ENCODE measurements at places on chromosomes 6 and 20.

GRCh38 chr6:32439602-32440214, at the start of gene HLA-DRA:
Gene HLA-DRA (plus strand): TSS chr6:32439887. CDS start chr6:32439951, 64 bp downstream.
- no peak for DNase-seq

GRCh38 chr20:41989935-41990635, 371.9 kb upstream of the CHD6 start:
- DNase-seq: no peak

DNA sequence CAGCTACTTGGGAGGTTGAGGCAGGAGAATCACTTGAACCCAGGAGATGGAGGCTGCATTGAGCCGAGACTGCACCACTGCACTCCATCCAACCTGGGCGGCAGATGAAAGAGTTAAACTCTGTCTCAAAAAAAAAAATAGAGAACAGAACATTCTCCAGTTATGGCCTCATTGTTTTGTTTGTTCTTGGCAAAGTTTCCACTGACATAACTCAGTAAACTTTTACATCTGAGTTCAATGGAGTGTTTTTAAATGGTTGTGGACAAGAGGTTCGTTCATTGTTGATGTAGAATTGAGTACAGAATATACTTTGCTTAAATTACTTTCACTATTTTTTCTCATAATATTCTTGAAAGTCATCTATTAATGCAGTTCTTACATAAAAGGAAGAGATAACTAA, 42.2 kb upstream of the IFNGR1 start:
- DNase-seq: no peak

GRCh38 chr6:113292646-113293422, 564.3 kb upstream of the MARCKS start:
- DNase-seq: no peak

DNA sequence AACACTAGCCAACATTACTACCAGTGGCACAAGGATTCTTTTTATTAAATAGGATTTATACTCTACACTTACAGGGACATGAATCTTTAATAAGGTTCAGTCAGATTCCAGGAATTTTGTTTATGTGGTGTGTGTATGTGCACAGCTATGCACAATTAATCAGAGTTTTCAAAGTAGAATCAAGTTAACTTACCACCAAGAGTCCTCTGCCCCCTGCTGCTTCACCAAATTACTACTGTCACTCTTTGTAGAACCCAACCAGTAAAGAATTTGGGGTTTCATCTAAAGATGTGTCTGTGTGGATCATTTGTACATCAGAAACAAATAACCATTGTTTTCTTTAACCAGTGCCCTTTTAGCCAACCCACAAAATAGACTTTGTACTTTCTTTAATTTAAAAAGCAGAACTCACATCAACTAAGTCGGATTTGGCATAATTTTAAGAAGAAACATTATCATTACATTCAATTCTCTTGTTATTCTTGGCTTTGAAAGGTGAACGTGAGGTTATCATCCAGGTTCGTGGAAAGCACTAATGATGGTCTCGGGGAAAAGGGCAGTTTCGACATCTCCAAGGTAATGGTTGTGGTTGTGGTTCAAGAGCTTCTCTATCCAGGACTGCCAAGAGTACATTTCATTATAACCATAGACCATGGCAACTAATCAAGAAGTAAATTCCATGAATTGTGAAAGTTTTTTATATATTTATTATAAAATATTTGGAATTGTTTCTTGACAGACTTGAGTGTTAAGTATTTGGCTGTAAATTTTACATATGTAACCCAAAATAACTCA, 514.3 kb upstream of the ID4 start:
- DNase-seq: no peak

GRCh38 chr6:113855500-113856374, 1.4 kb upstream of the MARCKS start:
- no peak for DNase-seq

DNA sequence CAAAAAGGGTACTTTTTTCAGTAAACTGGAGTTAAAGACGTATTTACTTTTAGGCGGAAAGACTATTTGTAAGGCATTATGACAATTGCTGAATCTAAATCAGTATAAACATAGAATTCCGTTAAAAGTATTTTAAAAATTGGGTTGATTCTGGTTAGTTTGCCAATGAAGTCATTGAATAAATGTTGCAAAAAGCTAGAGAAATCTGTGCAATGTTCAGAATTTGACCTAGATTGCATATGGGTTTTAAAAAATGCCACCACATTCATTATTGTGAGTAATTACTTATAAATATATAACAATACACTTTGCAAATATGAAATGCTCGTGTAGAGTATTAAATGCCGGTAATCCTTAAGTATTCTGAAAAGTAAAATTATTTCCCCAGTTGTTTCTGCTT, 116.5 kb upstream of the EEF1E1 start:
- no peak for DNase-seq

GRCh38 chr20:44170816-44171410, 16.1 kb downstream of the JPH2 start:
- no peak for DNase-seq

GRCh38 chr6:42274898-42275297, 57.2 kb upstream of the MRPS10 start:
- DNase-seq: no peak

DNA sequence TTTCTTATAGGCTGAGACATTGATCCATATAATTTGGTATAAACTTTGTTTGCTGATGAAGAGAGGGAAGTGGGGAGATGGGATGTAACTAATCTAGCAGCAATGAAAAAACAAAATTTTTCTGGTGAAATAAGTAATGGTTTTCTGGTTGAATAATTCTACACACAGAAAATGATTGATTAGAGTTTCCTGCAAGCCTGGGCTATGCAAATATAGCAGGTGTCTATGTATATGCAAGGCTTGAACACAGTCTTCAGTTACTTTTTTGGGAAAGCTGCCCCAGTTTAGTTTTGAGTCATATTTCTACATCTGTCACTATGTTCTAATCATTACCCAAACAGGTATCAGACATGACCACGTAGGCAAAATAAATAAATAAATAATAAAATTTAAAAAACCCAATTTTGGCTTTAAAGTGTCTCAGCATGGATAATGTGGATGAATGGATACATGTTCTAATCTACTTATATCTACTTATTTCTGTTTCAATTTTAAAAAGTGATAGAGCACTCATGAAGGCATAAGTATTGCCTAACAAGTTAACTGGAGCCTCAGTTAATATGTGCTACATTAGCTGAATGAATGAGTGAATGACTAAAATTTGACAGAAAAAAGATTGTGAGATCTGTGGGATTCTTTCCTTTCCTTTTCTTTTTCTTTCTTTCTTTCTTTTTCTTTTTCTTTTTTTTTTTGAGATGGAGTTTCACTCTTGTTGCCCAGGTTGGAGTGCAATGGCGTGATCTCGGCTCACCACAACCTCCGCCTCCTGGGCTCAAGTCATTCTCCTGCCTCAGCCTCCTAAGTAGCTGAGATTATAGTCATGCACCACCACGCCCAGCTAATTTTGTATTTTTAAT, 37.2 kb upstream of the TFB1M start:
- no peak for DNase-seq

GRCh38 chr6:84258268-84258667, 30.8 kb upstream of the CEP162 start:
- DNase-seq: no peak

- DNase-seq: no peak
Measured at GRCh38 chr6:142241061-142241460, 60.7 kb upstream of the ADGRG6 start.

DNA sequence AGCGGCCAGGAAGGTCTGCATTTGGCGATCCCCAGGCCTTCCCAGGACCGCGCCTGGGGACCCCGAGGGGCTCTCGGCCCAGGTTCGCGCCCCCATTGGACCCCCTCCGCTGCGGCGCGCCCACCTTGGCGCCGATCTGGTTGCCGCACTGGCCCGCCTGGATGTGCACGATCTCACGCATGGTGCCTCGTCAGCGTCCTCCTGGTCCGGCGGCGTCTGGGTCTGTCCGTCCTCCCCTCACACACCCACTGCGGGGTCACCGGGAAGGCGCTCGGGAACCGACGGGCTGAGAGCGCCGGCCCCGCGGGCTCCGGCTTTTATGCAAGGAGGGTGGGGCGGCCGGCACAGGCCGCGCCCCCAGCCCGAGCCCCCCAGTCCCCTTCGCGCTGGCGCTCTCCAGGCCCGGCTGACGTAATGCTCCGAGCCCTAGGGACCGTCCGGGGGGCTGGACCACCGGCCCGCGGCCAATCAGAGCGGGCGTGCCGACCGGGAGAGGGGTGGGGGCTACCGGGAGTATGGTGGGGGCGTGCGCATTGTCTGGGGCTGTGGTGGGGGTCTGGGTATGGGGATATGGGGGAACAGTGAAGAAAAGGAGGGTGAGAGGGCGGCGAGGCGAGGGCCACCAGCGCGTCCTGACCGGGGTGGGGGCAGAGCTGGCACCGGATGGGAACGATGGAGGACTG, at the start of gene TUBB2B:
TUBB2B (minus strand) TSS at position 291 of the 683 bp plus-strand sequence; CDS start at position 181, 110 bp downstream.
- no peak for DNase-seq

DNA sequence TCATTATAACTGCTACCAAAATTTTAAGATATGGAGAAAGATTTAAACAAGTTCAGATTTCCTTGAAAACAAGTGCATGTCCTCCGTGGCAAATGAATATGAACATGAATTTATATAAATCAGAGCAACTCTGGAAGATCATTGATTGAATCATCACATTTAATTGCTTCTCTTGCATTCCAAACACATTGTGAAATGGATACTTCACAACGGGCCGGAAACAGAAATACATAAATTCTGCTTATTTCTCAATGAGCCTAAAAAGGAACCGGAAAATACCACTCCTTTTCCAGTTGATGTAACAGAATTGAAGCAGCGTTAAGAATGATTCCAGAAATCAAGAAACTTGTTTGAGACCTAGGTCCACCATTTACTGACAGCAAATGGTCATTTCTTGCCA, 134.6 kb upstream of the BTN3A2 start:
- no peak for DNase-seq

GRCh38 chr6:167820681-167821080, 6.0 kb upstream of the AFDN start:
- no peak for DNase-seq

GRCh38 chr6:33761922-33762629, 15.4 kb upstream of the IP6K3 start:
- no peak for DNase-seq

- no peak for DNase-seq
Measured at GRCh38 chr6:118408863-118409262, 139.2 kb upstream of the PLN start.

- no peak for DNase-seq
Measured at GRCh38 chr6:140047321-140047720, 672.9 kb upstream of the CITED2 start.

- DNase-seq: no peak
Measured at GRCh38 chr6:140779341-140779740, 1353.4 kb upstream of the GJE1 start.

- DNase-seq: no peak
Measured at GRCh38 chr20:62306414-62307187, 3.8 kb downstream of the ADRM1 start.

- DNase-seq: no peak
Measured at GRCh38 chr6:108562503-108562993, 1.8 kb downstream of the FOXO3 start.

DNA sequence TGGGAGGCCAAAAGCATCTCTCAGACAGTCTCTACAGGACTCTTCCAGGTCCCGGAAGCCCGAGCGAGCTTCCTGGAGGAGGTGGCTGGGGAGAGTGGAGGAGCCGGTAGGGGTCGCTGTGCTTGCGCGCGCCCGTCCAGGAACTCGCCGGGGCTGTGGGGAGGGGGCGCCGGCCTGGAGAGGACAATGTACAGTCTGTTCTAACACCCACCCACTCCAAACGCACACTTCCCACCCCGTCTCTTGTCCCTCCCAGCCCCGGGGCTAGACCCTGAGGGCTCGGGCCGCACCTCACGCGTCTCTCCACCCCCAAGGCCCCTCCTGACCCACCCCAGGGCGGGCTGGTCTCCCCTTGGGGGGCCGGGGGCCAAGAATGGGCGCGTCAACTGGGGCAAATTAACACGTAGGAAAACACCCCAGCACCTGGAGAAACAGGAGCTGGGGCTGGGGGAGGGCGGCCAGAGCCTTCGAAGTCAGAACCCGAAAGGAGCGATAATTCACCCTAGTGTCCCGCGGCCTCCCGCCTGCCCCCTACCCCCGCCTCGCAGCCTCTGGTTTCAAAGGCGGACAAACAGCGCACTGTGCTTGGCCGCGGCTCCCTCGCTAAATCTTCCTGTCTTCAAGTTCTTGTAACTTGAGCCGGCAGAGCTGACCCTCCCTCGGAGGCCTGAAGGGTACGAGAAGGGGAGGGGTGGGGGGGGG, 103.2 kb upstream of the FOXP4 start:
- DNase-seq: no peak
